Stimulated activated CD8-positive, alpha-beta memory T cell treated with anti-CD3 and anti-CD28 coated beads, Interleukin-7, amount 100 ng/mL, for 1 hour (primary cell): ENCODE measurements at places on chromosomes 2 and 18.

GRCh38 chr2:96830044-96830562, 13.7 kb downstream of the ANKRD23 start:
- no peak for DNase-seq

DNA sequence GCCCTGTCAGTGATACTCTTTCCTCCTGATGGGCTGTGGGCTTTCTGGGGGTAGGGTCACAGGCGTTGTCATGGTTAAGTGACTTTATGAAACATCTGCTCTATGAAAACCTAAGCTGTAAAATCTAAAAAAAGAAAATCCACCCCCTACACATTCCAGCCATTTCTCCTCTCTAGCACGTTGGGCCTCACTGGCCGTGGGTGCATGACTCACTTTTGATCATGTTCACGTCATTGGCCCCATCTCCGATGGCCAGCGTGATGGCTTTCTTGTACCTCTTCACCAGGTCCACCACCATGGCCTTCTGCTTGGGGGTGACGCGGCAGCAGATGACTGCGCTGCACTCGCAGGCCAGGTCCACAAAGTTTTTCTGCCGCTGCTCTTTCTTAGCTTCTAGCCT, 39.3 kb upstream of the NARS1 start:
- DNase-seq: no peak

DNA sequence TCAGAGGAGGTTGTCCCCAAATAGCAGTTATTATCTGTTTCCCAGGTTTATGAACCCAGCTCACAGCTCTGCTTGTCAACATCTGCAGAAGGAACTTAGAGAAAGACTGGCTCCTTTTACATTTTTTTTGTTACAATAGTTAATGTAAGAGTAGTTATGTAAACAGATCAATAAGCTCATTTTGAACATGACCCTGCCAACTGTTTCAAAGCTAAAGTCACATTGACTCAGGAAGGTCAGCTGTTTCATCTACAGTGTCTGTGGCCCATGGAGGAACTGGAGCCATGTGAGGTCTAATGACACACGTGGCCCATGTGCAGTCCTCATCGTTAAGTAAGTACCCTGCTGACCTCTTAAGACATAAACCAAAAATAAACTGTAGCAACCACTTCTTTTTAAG, 97.1 kb downstream of the SH3RF3 start:
- DNase-seq: no peak

DNA sequence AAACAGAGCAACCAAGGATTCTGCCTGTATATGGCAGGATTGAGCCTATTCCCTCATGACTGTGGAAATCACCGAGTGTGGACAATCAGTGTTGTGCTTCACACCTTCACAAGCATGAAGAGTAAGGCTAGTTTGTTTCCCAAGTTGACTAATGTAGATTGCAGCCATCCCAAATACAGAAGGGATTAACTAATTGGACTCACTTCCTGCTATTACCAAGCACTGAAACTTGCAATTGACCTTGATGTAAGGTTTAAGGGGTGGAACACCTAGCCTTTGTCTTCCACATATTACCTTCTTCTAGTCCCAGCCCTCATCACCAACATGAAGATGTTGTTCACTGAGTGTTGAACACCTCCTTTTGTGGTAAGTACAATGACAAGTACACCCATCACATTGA, 120.9 kb upstream of the RND3 start:
- no peak for DNase-seq

- no peak for DNase-seq
Observed at GRCh38 chr2:240300261-240300821, 135.1 kb upstream of the GPC1 start.

GRCh38 chr2:990970-991369, 40.3 kb downstream of the SNTG2 start:
- DNase-seq: no peak

DNA sequence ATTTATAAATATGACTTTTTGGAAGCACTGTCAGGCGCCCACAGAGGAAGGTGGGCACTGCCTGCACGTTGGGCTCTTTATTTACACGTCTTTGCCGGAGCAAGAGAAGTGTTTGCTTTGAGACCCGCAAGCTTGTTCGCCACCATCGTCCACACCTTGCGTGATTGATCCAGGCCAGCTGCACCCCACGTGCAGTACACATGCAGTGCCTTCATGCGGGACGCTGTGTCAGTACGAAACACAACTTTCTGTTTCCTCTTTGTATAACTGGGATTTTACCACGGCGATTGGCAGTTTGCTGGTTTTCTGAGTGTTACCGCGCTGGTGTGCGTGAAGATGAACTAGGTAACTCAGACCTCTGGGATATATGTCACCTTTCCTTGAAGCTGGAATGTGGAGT, 571.0 kb upstream of the SALL3 start:
- no peak for DNase-seq

- no peak for DNase-seq
Observed at GRCh38 chr18:37551249-37551648, 14.3 kb downstream of the CELF4 start.

DNA sequence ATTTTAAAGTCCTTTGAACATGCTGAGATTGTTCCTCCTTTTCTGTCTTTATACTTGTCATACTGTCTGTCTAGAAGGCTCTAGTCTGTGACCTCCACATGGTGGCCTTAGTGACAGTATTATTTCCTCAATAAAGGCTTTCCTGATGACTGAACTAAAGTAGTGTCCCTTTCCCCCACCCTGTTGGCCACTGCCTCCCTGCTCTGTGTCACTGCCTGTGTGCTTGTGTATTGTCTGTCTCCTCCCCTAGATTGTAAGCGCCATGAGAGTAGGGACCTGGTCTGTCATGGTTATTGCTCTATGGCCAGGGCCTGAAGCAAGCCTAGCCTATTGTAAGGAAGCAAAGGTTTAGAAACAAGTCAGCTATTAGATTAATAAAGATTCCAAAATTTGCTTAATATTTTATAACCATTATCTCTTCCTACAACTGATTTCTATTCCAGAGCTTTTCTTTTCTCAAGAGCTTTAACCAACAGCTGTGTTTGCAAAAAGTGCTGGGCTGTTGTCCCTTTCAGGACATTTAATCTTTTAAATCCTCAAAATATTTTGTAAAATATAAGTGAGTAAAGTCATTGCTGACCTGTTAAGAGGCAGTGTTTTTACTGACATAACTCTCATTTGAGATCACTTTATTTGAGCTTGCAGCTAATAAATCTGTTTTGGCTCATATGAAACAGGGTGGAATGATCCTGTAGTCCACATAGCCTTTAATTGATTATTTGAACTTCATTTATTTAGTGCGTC, 35.5 kb downstream of the DIS3L2 start:
- DNase-seq: no peak

DNA sequence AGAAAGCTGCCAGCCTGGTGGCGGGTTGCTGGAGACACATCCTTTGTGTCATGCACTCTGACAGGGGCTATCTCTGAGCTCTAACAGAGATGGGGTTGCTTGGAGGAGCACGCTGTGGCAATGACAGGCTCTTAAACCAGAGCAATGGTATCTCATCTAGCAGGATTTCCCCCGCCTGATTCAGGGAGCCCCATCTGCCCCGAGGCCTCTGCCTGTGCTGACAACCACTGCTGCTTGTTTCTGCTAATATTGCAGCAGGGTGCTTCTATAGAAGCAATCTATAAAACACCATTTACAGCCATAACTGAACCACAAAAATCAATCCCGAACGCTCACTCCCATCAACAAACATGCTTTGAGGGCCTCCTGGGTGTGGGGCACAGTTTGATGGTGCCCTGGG, 12.8 kb upstream of the DNPEP start:
- no peak for DNase-seq

GRCh38 chr2:197280015-197280702, 30.4 kb downstream of the ANKRD44 start:
- DNase-seq: no peak

DNA sequence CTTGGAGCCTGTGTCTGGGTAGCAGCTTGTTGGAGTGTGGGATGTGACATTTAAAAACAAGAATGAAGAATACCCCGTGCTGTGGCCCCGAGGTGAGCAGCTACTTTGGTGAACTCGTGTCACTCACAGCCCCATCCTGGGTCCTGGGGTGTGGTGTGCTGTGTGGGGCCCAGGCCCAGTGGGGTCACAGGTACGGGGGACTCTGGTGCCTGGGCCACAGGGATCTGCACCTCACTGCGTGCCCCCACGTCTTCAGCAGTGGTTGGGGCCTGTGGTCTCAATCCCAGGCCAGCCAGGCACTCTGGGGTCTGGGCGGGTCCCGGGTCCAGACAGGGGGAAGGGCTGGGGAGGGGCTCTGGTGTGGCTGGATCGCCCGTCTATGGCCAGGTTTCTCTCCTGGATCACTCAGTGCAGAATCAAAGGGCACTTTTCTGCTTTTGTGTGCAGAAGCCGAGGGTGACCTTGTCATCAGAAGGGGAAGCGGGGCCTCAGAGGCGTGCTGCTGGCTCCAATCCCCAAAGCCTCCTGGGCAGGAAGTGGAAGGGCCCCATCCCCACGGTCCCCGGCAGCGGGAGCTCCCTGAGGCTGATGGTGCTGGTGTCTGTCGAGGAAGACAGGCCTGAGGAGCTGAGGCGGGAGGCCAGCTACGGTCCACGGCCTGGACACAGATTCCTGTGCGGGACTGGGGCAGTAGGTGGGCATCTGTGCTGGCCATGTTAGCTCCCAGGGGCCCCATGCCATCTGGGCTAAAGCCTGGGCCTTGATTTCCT, 1.4 kb downstream of the GPR35 start:
- DNase-seq: no peak

- DNase-seq: no peak
Observed at GRCh38 chr18:6022845-6023244, 127.5 kb upstream of the TMEM200C start.

- DNase-seq: no peak
Observed at GRCh38 chr2:108825254-108825653, 38.7 kb downstream of the CCDC138 start.

DNA sequence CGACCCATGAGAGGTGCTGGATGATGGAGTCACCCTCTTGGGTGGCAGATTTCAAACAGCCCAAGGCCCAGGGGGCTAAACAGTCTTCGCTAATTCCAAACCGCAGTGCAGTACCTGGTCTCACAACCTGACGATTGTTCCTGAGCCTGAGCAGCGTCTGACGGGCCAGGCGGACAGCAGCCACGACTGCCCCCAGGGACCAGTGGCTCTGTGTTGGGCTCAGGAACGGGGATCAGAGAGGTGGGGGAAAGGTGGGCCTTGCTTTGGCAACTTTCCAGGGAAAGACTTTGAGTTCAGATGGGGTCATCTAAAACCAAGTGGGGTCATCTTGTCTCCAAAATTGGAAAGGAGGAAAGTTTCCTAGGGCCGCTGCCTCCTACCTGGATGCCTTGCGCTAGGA, 492 bp downstream of the COLEC11 start:
- no peak for DNase-seq

GRCh38 chr2:190277234-190278112, 42.2 kb downstream of the HIBCH start:
- DNase-seq: no peak

DNA sequence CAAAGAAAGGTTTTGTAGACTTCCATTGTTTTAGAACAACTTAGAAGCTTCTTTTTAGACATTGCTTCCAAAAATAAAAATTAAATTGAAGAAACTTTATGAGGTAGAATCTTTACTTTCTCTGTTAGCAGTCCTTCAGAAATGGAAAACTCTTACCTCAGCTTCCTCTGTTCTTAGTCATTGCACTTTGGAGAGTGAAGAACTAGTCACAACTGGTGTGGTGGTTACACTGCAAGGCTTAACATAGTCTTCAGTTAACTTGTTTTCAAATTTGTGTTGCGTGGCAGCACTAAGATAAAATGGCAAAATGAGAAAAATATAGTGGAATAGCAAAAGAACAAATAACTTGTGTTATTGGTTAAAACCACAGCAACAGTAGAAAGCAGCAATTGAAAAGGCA, 332.6 kb downstream of the KIAA1328 start:
- DNase-seq: no peak
